Caki2 (cell line): ENCODE measurements at places on chromosomes 11 and 22. TPM values are rescaled to one million over a fixed set of nuclear protein-coding genes. Genes with fewer than 3 reads are reported as not detected.

The PLET1 gene
- not detected in 2 replicates for total RNA-seq

The INS gene
- not detected in 2 replicates for total RNA-seq

DNA sequence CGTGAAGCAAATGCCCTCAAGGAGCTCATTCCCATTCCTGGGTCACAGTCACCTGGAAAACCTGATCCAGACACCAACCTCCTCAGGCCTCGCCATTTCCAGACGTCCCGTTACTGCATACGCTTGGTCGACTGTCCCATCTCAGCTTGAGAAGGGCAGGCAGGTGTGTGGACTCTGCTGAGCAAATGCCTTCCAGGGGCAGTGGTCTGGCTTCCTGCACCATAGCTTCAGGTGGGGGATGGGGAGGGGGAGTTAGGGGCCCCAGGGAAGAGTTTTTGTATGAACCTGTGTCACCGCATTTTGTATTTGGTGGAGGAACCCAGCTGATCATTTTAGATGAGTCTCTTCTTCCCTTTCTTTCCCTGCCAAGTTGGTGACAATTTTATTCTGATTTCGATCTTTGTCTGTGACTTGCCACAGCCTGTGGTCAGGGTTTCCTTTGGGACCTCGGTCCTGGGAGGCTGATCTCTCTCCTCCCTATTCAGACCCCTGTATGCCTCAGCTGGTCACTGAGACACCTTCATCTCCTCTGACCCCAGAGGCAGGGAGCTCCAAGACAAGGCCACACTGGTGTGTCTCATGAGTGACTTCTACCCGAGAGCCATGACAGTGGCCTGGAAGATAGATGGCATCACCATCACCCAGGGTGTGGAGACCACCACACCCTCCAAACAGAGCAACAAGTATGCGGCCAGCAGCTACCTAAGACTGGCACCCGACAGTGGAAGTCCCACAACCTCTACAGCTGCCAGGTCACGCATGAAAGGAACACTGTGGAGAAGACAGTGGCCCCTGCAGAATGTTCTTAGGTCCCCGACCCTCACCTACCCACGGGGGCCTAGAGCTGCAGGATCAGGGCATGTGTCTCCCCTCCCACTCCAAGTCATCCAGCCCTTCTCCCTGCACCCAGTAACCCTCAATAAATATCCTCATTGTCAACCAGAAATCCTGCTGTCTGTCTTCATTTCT, 22.9 kb downstream of the IGLL5 start:
- DNase-seq, result no peak

DNA sequence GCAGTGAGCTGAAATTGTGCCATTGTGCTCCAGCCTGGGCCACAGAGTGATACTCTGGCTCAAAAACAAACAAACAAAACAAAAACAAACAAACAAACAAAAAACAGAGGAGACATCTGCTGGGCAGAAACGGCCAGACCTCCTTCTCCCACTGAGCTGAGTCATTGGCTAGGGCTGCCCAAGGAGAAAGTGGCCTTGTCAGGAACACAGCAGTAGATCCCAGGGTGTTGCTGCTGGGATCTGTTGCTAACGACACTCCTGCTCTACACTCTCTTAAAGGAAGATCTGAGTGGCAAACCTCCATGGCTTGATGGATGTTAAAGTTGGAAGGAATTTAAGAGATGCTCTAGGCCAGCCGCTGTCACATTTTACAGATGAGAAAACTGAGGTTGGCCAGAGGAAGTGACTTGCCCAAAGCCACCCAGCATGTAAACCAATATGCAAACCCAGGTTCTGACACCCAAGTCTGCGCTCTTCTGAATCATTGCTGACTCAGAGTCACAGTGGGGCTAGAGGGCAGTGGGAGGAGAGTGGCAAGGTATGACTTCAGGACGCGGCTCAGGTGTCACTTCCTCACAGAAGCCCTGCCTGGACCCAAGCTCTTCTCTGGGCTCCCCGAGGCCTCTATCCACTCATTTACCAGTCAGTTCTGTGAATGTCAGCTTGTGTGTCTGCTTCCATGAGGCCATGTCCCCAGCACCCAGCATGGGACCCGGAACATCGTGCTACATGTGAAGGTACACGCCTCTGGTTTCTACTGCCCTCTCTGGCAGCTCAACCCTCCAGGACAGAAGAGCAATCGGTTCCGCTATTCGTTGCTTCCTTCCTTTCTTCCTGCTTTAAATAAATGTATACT, 11.3 kb upstream of the GDPD5 start:
- peak; percentile 18 for DNase-seq

GRCh38 chr22:35835267-35835997, 117.8 kb downstream of the APOL5 start:
- no peak for DNase-seq

- no peak for DNase-seq
Measured at GRCh38 chr22:30305519-30305905, 16.2 kb upstream of the CASTOR1 start.
